ENCODE measurements at places on chromosomes 2 and 18.

DNA sequence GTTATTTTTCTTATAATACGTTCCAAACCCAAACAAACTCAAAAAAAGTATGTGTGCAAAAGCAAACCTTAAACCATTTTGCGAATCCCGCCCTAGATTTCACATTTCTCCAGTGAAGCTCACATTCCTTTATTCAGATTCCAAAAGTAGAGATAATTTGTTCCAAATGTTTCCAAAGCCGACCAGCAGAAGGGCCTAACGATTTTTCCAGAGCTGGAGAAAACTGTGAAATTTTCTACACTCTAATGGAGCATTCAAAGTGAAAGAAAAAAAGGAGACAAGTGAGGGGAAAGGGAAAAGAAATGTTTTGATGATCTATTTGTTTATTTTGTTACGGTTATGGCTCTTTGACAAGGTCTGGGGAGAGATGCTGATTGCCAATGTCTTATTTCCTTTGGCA is 286.5 kb upstream of the SLC14A2 start:
- no peak for DNase-seq

GRCh38 chr2:192828947-192829346 is 634.2 kb upstream of the TMEFF2 start:
- DNase-seq, result no peak

GRCh38 chr2:222833410-222833809 is 27.4 kb upstream of the ACSL3 start:
- DNase-seq, result no peak

DNA sequence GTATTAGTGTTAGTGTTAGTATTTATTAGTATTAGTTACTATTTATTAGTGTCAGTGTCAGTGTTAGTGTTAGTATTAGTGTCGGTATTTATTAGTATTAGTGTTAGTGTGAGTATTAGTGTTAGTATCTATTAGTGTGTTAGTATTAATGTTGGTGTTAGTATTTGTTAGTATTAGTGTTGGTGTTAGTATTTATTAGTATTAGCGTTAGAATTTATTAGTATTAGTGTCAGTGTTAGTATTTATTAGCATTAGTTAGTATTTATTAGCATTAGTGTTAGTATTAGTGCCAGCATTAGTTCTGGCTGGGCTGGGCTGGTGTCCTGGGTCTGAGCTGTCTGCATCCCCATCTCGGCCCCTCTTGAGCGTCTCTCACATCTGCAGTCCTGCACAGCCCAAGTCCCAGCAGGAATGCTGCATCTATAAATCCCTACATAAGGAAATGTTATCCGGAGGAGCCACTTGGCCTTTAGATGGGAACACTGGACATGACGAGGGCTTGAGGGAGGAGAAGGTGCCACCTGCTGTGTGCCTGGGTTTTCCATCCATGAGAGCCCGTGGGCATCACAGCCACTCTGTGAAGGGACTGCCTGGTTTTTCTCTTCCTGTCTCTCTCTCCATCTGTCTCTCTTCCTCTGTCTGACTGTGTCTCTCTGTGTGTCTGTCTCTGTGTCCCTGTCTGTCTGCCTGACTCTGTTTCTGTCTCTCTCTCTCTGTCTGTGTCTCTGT is 33.6 kb downstream of the TWIST2 start:
- DNase-seq, result no peak

DNA sequence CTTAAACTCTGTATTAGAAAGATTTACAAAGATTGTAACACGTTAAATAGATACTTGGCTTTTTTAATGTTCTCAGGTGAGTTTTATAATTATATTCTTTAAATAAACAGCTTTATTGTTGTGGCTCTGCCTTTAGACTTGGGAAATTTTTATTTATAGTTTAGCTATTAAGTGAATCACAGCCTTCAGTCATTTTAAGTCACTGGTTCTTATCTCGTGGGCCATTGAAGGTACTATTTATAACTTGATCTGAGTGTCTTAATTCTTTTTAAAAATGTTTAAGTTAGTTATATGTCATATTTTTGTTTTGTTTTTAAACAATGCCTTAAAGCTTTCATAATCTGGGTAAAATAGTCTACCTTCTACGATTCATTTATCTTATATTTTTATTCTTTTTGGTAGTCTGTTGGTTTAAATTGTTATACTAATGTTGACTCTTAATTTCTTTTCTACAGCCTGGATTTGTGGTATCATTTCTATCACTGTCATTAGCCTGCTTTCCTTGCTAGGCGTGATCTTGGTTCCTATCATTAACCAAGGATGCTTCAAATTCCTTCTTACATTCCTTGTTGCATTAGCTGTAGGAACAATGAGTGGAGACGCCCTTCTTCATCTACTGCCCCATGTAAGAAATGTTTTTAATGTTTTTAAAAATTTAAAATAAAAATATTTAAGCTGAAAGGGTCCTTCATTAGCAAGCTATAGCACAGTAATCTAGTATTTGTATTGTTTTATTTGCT is 49.3 kb downstream of the SLC39A10 start:
- DNase-seq, result no peak

- DNase-seq, result no peak
Observed at GRCh38 chr2:7454592-7454991, 537.4 kb downstream of the RNF144A start.

GRCh38 chr18:36337679-36338402 is 40.3 kb downstream of the FHOD3 start:
- no peak for DNase-seq

DNA sequence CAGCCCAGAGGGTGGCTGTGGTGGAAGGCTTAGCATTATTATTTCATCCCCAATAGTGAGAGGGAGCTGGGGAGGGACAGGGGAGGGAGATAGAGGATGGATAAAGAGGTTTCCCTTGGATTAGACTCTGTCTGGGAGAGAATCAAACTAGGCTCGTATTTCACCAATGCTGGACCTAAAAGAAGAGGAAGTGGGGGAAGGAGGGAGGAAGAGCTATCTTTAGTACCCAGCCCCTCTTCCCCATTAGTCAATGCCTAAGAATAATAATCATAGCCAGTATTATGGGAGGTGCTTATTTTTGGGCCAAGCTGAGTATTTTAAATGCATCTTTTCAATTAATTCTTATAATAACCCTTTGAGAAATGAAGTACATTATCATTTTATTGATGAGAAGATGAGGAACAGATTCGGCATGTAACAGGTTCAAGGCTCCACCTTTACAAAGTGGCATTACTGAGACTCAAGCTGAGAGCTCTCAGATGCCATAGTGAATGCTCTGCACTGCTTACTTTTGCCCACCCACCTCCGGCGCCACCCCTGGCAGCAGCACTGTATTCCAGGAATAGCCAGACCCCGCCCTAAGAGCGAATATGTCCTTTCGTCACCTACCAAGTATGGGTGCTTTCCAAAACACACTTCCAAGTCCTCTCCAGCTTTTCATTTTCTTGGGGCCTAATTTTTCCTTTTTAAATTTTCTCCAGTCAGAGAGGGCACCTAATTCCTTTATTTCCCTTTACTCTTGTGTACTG is 21.0 kb downstream of the PAX8 start:
- no peak for DNase-seq

GRCh38 chr2:1300284-1300683 is 113.0 kb upstream of the TPO start:
- no peak for DNase-seq

GRCh38 chr2:24824966-24825882 is 32.0 kb downstream of the CENPO start:
- no peak for DNase-seq

GRCh38 chr2:73468376-73468775 is 82.7 kb downstream of the ALMS1 start:
- no peak for DNase-seq

GRCh38 chr2:194730266-194730665 is 926.8 kb upstream of the SLC39A10 start:
- no peak for DNase-seq

DNA sequence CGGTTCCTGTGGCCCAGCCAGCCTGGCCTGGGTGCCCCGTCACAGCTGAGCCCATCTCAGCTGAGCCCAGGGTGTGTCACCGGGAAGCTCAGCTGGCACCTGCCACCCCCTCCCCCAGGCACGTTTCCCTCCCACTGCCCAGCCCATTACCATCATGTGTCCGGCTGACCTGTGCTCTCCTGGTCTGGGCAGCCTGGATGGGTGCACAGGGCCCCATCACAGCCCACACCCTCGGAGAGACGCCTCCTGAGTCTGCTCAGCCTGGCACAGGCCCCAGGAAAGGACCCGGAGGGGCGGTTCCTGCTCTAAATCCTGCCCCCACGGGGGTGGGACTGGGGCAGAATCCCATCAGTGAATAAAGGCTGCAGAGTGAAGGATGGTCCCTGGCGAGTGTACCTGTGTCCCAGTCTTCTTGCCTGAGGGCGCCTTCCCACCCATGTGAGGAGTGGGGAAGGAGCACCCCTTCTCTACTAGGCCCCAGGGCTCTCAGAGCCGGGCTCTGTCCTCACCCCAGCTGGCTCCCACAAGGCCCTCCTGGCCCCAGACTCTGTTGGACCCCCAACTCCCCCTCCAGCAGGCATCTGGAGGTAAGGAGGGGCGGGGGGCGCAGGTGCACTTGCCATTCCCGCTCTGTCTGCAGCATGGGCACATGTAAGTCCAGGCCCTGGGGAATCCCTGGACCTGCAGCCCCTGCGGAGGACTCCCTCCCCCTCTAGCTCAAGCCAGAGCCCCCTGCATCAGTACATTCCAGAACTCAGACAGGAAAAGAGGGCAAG is 21.2 kb downstream of the GPC1 start:
- DNase-seq, result no peak

DNA sequence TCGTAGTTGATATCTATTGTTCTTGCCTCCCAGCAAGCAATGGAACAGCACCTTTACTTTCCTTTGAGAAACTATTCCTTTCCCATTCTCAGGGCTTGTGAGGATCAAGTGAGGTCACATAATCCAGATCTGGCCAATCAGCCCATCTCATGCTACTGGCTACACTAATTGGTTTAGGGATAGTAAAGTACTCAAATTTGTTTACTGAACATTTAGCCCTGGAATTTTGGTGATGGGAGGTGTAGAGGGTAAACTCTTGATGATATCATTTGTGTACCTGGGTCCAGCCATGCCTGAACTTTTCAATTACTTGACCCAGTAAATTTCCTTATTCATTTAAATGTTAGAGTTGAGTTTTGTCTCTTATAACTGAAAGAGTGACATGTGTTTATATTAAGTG is 195.8 kb upstream of the TNP1 start:
- no peak for DNase-seq

GRCh38 chr2:96506907-96507240 is 1.7 kb upstream of the NEURL3 start:
- DNase-seq, result no peak

DNA sequence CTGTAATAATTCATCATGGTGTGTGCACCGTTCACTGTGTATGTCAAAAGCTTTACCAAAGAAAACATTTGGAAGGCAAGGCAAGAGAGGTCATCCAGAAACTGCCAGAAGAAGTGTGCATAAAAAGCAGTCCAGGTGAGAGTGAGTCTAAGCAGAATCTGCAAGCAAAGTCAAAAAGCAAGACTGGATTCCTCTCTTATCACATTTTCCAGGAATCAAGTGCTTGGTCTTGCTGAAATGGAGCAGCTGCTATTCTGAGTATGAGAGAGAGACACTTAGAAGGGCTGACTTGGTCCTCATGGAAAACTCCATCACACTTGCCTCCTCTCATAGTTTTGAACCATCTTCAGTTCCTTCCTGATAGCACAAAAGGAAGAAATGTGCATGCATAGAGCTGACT is 231.3 kb downstream of the ANAPC1 start:
- no peak for DNase-seq

GRCh38 chr2:15047184-15047583 is 414.7 kb downstream of the LRATD1 start:
- DNase-seq, result no peak

GRCh38 chr2:158009399-158009798 is 92.3 kb upstream of the UPP2 start:
- DNase-seq, result no peak

- no peak for DNase-seq
Observed at GRCh38 chr2:62423883-62424458, 82.0 kb downstream of the TMEM17 start.

DNA sequence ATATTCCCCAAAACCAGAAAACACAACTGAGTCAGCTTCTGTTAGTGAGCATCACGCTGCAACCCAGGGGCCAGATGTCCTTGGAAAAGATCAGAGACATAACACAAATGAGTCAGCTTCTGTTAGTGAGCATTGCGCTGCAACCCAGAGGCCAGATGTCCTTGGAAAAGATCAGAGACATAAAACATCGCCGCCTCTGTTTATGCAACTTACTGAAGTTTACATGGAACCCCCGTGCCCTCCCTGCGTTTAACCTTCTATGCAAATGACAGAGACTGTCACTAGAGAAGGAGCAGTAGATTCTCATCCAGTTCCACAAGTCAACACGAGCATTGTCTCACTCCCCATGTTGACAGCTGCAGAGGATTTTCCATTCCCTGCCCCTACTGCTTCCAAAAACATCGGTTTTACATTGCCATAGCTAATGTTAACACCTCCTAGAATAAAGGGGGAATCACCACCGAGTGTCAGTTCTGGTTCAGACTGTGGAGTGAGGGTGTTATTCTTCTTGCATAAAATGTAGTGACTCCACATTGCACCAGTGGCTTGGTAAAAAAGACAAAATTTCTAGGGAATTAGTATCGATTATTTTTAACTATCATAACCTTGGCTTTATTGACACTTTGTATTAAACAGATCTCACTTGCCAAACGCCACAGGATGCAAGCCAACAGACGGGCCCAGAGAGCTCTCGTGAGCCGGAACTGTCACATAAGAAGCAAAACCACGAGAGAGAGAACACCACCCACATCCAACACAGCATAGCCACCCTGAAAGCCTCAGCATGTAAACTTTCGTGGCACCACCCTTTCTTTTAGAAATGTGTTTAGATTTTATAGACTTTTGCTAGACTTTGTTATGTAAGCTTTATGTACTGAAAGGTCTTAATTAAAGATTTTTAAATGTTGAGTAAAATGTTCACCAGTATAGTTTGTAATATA is 87.7 kb downstream of the SH3YL1 start:
- DNase-seq, result no peak

- no peak for DNase-seq
Observed at GRCh38 chr2:67712484-67712883, 315.4 kb downstream of the ETAA1 start.

GRCh38 chr2:216410550-216410949 is 1.7 kb upstream of the SMARCAL1 start:
- DNase-seq, result no peak

DNA sequence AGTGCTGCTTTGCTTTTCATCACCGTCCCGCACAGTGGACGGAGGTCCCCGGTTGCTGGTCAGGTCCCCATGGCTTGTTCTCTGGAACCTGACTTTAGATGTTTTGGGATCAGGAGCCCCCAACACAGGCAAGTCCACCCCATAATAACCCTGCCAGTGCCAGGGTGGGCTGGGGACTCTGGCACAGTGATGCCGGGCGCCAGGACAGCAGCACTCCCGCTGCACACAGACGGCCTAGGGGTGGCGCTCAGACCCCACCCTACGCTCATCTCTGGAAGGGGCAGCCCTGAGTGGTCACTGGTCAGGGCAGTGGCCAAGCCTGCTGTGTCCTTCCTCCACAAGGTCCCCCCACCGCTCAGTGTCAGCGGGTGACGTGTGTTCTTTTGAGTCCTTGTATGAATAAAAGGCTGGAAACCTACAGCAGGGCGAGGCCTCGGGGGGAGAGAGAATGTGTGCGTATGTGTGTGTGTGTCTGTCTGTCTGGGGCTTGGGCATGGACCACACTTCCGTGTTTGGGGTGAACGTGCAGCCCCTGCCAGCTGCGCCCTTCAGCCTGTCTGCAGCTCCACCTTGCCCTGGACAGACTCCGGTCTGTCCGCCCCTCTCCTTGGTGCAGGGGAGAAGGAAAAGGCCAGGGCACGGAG is 32.3 kb downstream of the GPC1 start:
- DNase-seq, result no peak

Data from memory B cell (primary cell).